ENCODE measurements at places on chromosomes 7 and 10. TPM values are rescaled to one million over a fixed set of nuclear protein-coding genes. Genes with fewer than 3 reads are reported as not detected.

- H3K4me3 ChIP-seq, result no peak overlapping the region
- H3K27ac ChIP-seq, result no peak overlapping the region
- no peaks in the 10 kb centered on the region for H3K36me3 ChIP-seq
- DNase-seq, result no peak
Observed at GRCh38 chr7:28556025-28556424, 143.7 kb downstream of the CREB5 start.

- H3K4me3 ChIP-seq, result no peak overlapping the region
- H3K4me1 ChIP-seq, result no peaks in the 10 kb centered on the region
- no peak for DNase-seq
- no peaks in the 10 kb centered on the region for H3K27me3 ChIP-seq
Observed at GRCh38 chr7:21304808-21305375, 123.0 kb upstream of the SP4 start.

DNA sequence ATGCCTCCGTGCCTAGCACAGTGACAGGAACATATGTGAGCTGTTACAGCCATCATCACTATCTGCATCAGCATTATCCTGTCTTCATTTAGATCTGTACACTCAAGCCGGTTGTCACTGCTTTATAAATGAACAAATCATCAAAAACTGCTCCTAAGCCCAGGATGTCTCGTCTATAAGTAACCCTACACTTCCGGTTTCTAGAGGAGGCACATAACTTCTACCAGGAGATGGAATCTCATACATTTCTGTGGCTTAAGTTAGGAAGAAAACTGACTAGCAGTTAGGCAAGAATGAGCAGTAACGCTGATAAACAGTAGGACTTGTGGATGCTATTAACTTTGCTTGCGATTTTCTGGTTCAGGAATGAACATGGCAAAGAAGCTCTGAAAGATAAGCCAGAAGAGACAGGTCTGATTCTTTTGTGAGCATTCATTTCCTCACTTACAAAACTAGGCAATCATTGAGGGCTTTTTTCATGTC is 1199.2 kb downstream of the SORCS3 start:
- peaks cover 4% of the 10 kb centered on the region for H3K27me3 ChIP-seq
- H3K27ac ChIP-seq, result no peak overlapping the region
- no peak overlapping the region for H3K4me3 ChIP-seq
- no peaks in the 10 kb centered on the region for H3K36me3 ChIP-seq

- peaks cover 6% of the 10 kb centered on the region for H3K27me3 ChIP-seq
- H3K4me3 ChIP-seq, result no peak overlapping the region
- H3K4me1 ChIP-seq, result peaks cover 2% of the 10 kb centered on the region
- H3K36me3 ChIP-seq, result no peaks in the 10 kb centered on the region
Observed at GRCh38 chr7:29184599-29184998, 10.0 kb upstream of the CHN2 start.

DNA sequence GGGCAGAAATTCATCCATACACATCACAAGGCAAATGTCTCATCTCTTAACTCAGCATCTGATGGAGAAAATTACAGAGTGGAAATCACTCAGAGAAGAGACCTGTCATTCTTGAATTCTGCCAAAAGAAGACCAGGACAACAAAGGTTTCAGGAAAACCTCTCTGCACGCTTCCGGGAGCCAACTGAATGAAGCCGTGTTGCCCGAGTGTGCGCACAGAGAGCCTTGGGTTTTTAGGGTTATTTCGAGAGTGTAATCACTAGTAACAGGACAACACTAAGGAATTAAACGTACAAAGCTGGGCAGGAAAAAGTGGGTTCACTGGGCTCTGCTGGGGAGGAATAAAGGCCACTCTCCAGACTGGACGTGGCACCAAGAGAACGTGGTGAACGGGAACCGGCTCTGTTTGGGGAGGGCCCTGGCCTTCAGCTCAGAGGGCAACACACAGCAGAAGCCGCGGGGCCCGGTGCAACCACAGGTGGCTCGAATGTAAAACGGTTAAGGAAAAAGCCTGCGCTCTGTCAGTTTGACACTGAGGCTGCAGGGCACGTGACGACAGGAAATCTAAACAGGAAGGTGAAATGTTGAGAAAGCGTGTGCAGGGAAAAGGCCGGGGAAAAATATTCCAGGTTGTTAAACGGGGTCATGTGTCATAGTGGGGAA is 331.5 kb downstream of the DNAJB6 start:
- no peak overlapping the region for H3K27ac ChIP-seq
- H3K4me3 ChIP-seq, result no peak overlapping the region

DNA sequence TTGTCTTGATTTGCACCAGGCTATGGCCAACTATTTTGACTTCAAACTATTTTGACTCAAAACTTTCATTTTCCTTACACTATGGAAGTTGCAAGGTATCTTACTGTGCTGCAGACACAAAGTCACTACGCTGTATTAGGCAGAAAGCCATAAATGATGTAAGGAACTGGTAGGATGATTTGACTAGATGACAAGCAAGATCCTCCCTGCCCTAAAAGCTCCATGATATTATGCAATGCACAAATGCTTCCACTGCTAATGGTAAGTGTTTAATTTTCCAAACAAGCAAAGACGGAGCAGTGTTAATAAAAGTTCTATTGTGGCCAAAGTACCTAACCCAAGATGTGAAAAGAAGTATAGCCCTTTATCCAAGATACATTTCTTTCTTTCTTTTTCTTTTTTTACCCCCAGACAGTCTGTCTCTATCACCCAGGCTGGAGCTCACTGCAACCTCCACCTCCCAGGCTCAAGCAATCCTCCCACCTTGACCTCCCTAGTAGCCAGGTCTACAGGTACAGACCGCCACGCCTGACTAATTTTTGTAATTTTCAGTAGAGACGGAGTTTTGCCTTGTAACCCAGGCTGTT is 98.2 kb downstream of the ANK3 start:
- no peaks in the 10 kb centered on the region for H3K27me3 ChIP-seq
- H3K36me3 ChIP-seq, result no peaks in the 10 kb centered on the region
- peaks cover 94% of the 10 kb centered on the region for H3K4me1 ChIP-seq

GRCh38 chr10:13195016-13195415 is 33.7 kb downstream of the MCM10 start:
- no peaks in the 10 kb centered on the region for H3K36me3 ChIP-seq
- H3K4me1 ChIP-seq, result no peaks in the 10 kb centered on the region
- no peak overlapping the region for H3K27ac ChIP-seq
- H3K4me3 ChIP-seq, result no peak overlapping the region
- H3K27me3 ChIP-seq, result no peaks in the 10 kb centered on the region

GRCh38 chr7:106071999-106072714 is 40.0 kb downstream of the SYPL1 start:
- peak overlapping the region; percentile 81 for H3K27ac ChIP-seq
- H3K4me1 ChIP-seq, result peaks cover 82% of the 10 kb centered on the region
- H3K27me3 ChIP-seq, result no peaks in the 10 kb centered on the region
- no peak for DNase-seq
- no peaks in the 10 kb centered on the region for H3K36me3 ChIP-seq
- no peak overlapping the region for H3K4me3 ChIP-seq

DNA sequence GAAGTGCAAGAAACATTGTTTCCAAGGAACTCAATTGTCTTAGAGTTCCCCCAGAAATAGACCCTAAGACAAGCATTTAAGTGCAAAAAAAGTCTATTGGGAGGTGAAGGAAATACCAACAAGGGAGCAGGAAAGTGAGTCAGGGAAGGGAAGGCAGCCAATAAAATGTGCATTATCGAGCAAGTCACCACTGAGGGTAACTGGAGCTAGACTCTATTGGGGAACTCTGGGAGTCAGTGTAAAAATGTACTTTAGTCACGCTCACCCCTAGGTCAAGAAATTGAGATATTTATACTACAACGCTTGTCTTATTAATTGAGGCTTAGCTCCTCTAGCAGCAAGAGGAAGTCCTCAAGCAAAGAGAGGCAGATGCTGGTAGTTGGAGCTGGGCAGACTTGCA is 137.7 kb downstream of the RTKN2 start:
- peak overlapping the region; percentile 83 for H3K27ac ChIP-seq
- no peaks in the 10 kb centered on the region for H3K27me3 ChIP-seq
- H3K4me3 ChIP-seq, result no peak overlapping the region
- H3K36me3 ChIP-seq, result no peaks in the 10 kb centered on the region
- peaks cover 10% of the 10 kb centered on the region for H3K4me1 ChIP-seq

DNA sequence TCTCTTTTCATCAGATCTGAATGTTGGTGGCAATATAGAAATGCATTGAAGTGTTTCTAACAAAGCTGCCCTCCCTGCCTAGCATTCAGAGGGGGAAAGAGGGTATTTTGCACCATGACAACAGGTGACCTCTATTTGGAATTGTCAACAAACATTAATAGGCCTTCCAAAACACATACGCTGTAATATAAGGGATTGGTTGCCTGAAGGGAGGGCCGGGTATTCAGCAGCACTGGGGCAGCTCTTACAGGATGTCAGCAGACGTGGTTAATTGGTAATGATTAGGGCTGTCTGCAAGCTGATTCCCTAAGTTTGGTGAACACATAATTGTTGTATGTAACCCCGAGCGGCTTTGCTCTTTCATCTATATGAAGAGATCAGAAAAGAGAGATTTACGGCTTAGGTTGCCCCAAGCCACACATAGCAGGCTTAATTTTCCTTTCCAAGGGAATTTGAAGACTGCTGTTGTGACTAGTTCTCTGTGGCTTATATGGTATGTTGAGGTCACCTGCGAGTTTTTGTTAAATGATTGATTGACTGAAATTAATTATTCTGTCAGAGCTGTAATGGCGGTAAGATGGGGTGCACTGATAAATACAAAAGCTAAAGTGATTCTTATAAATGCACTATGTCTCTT is 759.3 kb downstream of the LRMDA start:
- H3K36me3 ChIP-seq, result no peaks in the 10 kb centered on the region
- H3K27ac ChIP-seq, result no peak overlapping the region
- DNase-seq, result no peak
- no peak overlapping the region for H3K4me3 ChIP-seq
- H3K27me3 ChIP-seq, result no peaks in the 10 kb centered on the region
- peaks cover 6% of the 10 kb centered on the region for H3K4me1 ChIP-seq

- H3K4me1 ChIP-seq, result peaks cover 25% of the 10 kb centered on the region
- H3K4me3 ChIP-seq, result no peak overlapping the region
- H3K36me3 ChIP-seq, result no peaks in the 10 kb centered on the region
- no peak for DNase-seq
Observed at GRCh38 chr10:127157089-127157488, 39.3 kb downstream of the INSYN2A start.

DNA sequence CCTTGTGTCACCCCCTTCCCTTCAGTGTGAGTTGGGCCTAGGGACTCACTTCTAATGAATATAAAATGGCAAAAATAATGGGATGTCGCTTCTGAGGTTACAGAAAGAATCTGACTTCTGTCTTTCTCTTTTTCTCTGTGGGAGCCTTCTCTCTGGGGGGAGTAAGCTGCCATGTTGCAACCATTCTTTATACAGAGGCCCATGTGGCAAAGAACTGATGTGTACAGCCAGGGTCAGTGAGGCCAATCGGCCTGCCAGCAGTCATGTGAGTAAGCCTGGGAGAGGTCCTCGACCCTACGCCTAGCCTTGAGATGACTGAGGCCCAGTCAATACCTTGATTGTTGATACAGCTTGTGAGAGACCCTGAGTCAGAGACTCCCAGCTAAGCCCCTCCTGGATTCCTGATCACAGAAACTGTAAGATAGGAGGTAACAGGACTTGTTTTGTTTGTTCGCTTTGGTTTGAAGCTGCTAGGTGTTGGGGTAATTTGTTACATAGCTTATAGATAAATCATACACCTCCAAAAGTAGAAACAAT is 1.7 kb downstream of the TCAF1 start:
- peak overlapping the region; percentile 83 for H3K4me3 ChIP-seq
- H3K27me3 ChIP-seq, result no peaks in the 10 kb centered on the region
- DNase-seq, result no peak
- H3K36me3 ChIP-seq, result no peaks in the 10 kb centered on the region
- H3K4me1 ChIP-seq, result peaks cover 40% of the 10 kb centered on the region

DNA sequence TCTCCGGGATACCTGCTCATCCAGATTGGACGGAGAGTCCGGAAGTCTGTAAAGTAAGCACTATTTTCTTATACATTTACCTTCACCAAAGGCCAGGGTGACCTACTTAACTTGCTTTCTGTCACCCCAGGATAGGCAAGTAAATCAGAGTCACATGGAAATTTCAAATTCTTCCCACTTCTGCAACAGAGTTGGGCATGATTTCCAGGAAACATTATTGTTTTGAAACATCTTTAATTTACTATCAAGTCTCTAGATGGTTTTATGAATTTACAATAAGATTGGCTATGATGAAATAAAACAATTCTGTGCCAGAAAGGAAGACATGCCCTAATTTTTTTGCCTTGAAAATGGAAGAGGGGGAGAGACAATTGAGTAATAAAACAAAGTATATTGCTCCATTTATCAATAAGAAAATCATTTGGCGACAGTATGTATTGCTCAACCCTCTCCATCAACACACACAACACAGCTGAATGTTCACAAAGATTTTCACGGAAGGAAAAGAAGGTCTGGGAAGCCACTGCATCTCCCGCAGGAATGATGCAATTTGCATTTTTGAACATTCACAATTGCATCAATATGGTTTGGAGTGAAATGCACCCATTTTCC is 702.8 kb downstream of the PARD3 start:
- no peak overlapping the region for H3K4me3 ChIP-seq
- H3K36me3 ChIP-seq, result peaks cover 6% of the 10 kb centered on the region
- no peak for DNase-seq
- no peaks in the 10 kb centered on the region for H3K27me3 ChIP-seq

DNA sequence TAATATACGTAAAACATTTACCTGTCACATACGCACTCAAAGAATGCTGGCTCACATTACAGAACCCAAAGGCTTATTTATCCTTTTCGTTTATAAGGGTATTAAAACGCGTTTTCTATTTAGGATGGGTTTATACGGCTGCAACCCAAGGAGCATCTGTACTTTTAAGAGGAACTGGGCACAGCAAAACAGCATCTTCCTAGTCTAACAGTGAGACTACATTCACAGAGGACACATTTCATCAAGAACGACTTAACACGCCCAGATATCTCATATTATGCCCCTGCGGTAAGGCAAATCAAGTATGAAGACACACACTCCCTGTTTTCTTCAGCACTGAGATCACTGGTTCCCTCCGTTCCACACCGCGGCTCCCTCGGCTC is 533 bp upstream of the DMTF1 start:
- H3K27ac ChIP-seq, result peak overlapping the region; percentile 98
- no peak for DNase-seq
- peak overlapping the region; percentile 81 for H3K4me3 ChIP-seq
- H3K36me3 ChIP-seq, result no peaks in the 10 kb centered on the region

DNA sequence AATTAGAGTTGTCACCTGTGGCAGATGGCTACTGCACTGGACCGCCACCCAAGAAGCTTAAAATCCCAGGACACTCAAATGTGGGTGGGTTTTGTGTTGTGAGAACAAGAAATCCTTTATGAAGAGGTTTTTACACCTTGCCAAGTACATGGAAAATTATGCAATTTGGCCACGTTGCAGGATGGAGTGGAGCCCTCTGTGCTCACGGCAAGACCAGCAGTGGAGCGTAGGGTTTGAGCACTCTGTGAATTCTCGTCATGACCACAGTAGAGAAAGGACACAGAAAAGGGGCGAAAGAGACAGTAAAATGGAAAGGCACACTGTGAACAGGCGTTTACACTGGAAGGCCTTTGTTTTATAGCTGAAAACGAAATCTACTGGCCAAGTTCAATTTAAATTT is 222.6 kb downstream of the ADARB2 start:
- no peak for DNase-seq
- no peaks in the 10 kb centered on the region for H3K4me1 ChIP-seq
- peaks cover 35% of the 10 kb centered on the region for H3K27me3 ChIP-seq
- no peaks in the 10 kb centered on the region for H3K36me3 ChIP-seq

- no peaks in the 10 kb centered on the region for H3K4me1 ChIP-seq
- DNase-seq, result no peak
- no peaks in the 10 kb centered on the region for H3K36me3 ChIP-seq
Observed at GRCh38 chr7:66913118-66914037, 7.6 kb upstream of the TMEM248 start.

The DYNC1I1 gene
- 38.8 TPM for total RNA-seq

The FOXL3 gene
- total RNA-seq, result not detected

The SCIN gene
- not detected for total RNA-seq

The AGMO gene
- 0.36 TPM for total RNA-seq

The RALA gene
- 29.1 TPM for total RNA-seq

The EPO gene
- not detected for total RNA-seq
